ENCODE measurements at places on chromosomes 4 and X.

DNA sequence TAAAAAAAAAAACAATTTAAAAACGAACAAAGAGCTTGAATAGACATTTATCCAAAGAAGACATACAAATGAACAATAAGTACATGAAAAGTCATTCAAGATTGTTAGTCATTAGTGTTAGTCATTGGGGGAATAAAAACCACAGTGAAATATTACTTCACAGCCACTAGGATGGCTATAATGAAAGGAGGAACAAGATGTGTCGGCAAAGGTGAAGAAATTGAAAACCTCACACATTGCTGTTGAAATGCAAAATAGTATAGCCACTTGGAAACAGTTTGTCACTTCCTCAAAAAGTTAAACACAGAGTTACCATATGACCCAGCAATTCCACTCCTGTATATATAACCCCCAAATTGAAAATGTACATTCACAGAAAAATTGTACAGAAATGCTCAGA, 45.2 kb upstream of the SLC39A8 start:
- no peak for DNase-seq

GRCh38 chrX:148691456-148691855, 191.0 kb downstream of the AFF2 start:
- no peak for DNase-seq

GRCh38 chr4:2942532-2943363, 20.5 kb downstream of the NOP14 start:
- DNase-seq = peak; percentile 59

GRCh38 chr4:154559141-154559493, 3.7 kb upstream of the FGB start:
- DNase-seq = no peak

- no peak for DNase-seq
Observed at GRCh38 chr4:159308566-159309340, 205.9 kb downstream of the RAPGEF2 start.

All from T-helper 2 cell (primary cell).